PC-3 (cell line): ENCODE measurements at places on chromosomes 6 and 20. TPM values are rescaled to one million over a fixed set of nuclear protein-coding genes. Genes with fewer than 3 reads are reported as not detected.

GRCh38 chr20:64093013-64093503, 8.9 kb upstream of the LKAAEAR1 start:
- no peak for DNase-seq

DNA sequence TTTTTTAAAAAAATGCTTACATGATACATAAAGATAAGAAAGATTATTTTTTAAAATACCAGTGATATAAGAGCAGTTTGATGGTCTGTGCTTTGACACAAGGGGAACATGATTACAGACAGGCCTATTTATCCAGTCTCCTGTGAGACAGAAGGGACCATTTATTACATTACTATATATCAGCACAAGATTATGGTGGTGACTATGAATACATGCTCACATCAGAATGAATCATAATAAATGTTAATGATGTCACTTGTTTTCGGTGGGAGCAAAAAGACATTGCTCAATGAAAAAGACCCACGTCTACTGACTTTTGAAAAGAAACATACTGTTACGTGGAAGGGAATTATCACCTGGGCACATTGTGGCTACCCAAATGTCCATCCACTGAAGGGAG, 455.1 kb downstream of the CDC5L start:
- DNase-seq = no peak

Gene BMP6
- total RNA-seq = 0.15 and 1.3 TPM in 2 replicates

- no peak for DNase-seq
Measured at GRCh38 chr6:87971605-87972262, 75.9 kb upstream of the SPACA1 start.

DNA sequence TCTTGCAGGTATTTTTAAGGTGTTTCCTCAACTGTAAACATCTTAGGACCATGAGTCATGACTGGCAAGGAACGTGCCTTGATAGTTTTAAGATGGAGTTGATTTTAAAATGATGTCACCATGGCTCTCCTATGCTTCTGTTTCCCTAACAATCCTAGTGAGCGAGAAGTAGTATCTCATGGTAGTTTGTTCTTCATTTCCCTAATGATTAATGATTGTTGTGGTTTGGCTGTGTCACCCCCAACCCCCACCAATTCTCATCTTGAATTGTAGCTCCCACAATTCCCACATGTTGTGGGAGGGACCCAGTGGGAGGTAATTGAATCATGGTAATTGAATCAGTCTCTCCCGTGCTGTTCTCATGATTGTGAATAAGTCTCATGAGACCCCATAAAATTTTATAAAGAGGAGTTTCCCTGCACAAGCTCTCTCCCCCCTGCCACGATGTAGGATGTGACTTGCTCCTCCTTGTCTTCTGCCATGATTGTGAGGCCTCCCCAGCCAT, 16.8 kb upstream of the BNIP5 start:
- DNase-seq = no peak

Gene SAMD10
- 7.4 and 13.4 TPM in 2 replicates for total RNA-seq

GRCh38 chr6:136180704-136181511, 69.2 kb downstream of the MTFR2 start:
- no peak for DNase-seq

DNA sequence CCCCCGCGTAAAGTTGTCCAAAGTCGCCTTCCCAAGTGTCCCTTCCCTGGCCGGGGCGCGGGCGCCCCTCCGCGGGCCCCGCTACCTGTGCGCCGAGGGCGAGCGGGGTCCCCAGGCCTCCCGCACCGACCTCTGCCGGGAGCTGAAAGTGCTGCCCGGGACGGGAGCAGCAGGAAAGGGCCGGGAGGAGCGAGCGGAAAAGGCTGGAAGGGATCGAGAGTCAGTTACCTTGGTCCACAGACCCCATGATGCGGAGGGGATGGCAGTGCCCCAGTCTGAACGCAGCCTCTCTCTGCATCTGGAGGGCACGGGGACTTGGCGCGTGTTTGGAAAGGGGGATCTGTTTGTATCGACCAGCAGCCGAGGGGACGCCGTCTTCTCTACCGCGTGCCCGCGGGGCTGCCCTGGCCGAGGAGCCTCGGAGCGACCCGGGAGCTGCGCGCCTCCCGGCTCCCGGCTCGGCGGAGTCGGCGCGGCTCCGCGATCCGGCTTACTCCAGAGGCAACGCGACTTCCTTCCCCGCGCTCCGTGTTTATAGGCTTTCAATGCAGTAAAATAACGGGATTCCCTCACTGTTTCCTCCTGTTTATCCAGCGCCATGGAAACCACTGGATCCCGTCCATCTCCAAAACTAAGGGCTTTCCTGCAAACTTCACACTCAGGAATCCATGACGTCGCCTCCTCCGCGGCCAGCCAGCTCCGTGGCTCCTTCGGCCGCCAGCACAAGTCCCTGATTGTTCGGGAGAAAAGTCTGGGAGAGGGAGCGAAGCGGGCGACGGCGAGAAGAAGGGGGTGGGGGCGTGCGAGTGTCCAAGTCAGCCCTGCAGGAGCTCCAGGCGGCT, 20.0 kb upstream of the NFATC2 start:
- peak; percentile 93 for DNase-seq

- peak; percentile 77 for DNase-seq
Measured at GRCh38 chr6:45625191-45625664, 247.5 kb upstream of the SUPT3H start.

Gene STMND1
- total RNA-seq = not detected in 2 replicates

GRCh38 chr6:18087396-18088165, 34.9 kb downstream of the NHLRC1 start:
- DNase-seq = no peak

DNA sequence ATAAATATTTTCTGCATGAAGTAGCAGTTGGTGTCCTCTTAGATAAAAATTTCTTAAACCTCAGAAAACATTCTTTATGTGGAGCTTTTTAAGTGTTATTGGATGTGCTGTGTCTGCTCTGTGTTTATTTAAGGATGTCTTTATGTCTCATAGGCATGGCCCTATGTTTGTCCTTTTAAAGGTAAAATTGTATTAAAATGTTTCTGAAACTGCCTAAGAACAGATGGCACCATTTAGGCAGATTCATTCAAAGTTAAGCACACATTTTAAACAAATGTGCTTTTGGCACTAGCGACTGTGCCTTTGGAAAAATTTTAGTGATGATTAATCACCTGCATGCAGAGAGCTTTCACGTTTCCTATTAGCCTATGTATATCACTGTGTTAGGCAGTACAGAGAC, 125.2 kb downstream of the KIF6 start:
- no peak for DNase-seq

Gene HLA-DQB1
- not detected in 2 replicates for total RNA-seq

DNA sequence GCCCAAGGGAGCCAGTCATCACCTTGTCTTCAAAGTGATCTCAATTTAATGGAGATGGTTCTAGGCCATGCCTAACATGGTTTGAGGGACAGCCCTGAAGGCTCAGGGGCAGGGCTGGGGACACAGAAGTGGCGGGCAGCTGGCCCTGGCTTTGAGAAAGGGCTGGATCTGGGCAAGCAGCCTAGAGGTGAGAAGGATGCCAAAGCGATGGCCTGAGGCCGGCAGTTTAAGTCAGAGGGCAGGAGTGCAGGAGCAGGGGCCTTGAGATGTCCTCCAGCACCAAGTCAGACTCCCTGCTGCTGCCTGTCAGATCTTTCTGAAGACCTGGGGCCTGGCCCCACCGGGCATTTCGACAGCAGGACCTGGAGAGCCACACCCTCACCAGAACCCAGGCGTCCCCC, 28.4 kb upstream of the APMAP start:
- DNase-seq = no peak

Gene SH3BGRL2
- 3.7 and 3.8 TPM in 2 replicates for total RNA-seq

Gene CENPW
- 28.9 and 33.6 TPM in 2 replicates for total RNA-seq

Gene FILIP1
- not detected in 2 replicates for total RNA-seq

Gene PPP1R16B
- 0.04 and 0.12 TPM in 2 replicates for total RNA-seq

DNA sequence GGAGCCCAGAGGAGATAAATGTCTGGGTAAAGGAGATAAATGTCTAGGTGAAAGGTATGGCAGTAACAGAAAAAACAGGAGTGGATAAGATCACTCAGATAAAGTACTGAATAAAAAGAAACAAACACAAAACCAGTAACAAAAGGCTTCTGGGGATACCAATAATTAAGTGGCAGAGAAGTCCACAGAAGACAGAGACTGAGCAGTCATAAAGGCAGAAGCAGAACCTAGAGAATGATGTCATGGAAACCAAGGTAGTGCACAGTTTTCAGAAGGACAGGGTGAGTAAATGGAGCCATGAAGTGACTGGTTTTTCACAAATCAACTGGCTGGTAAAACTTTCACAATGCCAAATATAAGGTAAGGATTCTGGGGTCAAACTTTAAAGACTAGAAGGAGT, 80.9 kb upstream of the PLN start:
- no peak for DNase-seq

- peak; percentile 70 for DNase-seq
Measured at GRCh38 chr20:23050847-23051627, 1.6 kb upstream of the THBD start.

DNA sequence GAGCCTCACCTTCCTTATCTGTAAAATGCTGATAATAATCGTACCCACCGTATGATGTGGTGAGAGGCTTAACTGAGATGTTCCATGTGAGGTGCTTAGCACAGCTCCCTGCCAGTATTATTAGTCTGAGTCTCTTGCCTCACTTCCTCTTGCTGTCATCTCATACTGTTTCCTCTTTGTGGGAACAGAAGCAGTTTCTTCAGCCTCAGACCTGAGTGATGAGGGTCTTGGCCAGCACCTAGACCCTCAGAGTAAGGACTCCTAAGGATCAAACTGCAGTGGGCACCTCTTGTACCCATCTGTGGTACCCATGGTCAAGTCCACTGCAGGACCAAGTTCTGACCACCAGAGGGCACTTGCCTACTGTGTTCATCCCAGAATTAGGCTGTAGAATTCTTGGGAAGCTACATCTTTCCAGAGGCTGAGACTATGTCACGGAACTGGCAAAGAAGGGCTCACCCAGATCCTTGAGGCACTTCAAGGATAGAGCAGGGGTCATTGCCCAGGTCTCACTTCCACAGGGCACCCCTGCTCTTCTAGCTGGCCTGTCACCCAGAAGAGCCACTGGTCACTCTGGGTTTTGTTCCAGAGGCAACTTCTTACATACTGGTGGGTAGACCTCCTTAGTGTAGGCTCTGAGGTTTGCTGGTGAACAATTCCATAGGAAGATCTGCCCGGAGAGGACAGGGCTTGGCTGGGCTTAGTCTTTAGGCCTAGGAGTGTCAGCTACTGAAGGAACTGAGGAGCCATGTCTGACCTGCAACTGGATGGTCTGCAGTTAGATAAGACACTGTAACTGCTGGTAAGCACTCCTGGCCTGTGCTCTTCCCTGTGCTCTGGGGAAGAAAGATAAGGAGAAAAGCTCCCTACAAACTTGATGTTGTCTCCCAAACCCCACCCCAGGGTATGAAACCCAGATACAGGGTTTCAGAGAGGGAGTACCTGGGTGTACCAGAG, 20.6 kb upstream of the SGK2 start:
- peak; percentile 86 for DNase-seq

Gene BPIFB1
- not detected in 2 replicates for total RNA-seq
